ENCODE measurements at places on chromosomes 16 and 17.

- DNase-seq: no peak
Observed at GRCh38 chr17:10099051-10099571, 99.3 kb downstream of the GAS7 start.

- DNase-seq: no peak
Observed at GRCh38 chr17:522919-523318, 170.3 kb upstream of the RPH3AL start.

DNA sequence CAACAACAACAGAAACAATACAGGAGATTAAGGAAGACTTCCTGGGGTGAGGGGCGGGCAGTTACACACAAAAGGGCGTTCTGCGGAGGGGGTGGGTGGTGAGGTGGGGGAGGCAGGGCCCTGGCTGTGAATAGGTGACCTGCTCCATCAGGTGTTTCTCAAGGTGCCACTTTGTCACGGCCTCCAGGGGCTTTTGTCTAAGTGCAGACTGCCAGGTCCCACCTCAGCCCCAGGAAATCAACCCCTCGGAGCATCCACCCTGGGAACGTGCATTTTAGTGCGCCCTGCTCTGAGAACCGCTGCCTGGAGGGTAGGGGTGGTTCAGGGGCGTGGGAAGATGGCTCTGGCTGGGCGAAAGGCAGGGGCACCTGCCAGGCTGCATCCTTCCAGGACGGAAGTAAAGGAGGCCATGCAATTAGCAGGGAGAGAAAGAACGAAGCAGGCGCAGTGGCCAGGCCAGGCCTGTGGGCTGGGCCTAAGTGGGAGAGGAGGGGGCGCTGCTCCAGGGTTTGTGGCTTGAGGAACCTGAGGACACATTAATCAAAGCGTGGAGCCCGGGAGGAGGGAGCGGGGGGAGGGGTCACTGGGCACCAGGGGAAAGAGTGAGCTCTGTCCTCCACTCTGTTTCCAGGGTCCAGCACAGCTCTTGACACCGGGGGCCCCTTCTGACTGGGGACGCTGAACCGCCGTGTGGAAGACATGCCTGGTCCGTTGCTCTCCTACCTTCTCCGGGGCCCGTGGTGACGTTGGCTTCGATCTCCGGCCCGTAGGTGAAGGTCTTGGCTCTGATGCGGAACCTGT lies 49.4 kb upstream of the CDC42EP4 start:
- no peak for DNase-seq

- no peak for DNase-seq
Observed at GRCh38 chr17:40103071-40103661, 2.8 kb upstream of the NR1D1 start.

DNA sequence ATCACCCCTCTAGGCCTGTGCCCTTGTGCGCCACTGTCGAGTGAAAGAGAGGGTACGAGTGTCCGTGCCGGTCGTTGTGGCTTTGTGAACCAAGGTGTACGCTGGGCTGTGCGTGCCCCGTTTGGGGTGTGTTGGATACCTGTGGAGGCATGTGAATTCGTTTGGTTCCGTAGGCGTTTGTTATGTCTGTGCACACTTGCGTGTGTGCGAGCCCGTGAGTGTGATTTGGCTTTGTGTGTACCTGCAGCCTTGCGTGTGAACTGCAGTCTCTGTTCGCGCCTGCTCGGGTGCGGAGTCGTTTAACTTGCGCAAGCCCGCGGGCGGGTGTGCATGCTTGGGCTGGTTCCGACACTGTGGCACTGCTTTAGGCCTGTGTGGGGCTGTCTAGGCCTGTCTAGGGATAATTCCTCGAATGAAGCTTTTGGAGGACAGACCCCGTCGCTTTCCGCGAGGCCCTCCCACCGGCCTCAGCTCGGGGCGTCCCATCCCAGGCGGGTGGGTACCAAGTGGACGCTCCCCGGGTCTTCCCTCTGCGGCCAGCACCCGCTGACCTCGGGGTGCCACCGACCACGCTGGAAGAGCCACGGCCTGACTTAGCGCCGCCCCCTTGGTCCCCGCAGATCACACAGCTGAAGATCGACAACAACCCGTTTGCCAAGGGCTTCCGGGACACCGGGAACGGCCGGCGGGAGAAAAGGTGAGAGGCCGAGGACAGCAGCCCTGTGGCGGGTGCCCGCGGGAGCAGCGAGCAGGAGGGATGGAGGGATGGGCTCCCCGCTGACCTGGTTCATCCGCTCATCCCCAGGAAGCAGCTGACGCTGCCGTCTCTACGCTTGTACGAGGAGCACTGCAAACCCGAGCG lies 4.4 kb downstream of the TBX2 start:
- DNase-seq: no peak

- DNase-seq: no peak
Observed at GRCh38 chr16:69019811-69020210, 85.6 kb upstream of the HAS3 start.

- no peak for DNase-seq
Observed at GRCh38 chr17:37826497-37827430, 81.9 kb upstream of the HNF1B start.

- DNase-seq: no peak
Observed at GRCh38 chr17:80743181-80743771, 198.6 kb downstream of the RPTOR start.

DNA sequence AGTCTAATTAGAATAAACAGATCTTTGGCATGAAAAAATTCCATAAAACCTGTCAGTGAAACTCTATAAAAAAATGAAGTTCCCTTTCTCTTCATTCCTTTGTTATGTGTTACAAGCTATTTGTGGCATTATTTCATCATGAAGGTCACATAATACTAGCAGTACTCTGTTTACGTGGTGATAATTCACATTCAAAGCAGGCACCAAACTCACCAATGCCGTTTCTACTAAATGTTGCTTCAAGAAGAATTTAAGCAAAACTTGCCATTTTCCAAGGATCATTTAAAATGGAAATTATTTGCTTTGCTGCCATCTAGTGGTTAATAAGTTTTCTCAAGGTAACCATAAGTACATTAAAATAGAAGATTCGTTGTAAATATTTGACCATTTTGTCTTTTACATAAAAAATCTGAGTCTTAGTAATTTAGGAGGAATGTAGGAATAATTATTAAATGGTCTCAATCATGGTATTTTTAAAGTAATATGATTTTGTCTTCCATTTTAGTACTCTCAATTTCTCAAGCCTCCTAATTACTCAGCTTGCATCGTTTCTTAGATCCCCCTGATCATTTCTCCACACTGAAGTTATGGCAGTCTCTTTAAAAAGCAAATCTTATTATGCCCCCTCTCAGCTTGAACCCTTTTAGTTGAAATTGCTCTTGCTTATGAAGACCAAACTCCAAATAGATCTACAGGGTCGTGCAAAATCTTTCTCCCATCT lies 80.8 kb downstream of the OMG start:
- no peak for DNase-seq

DNA sequence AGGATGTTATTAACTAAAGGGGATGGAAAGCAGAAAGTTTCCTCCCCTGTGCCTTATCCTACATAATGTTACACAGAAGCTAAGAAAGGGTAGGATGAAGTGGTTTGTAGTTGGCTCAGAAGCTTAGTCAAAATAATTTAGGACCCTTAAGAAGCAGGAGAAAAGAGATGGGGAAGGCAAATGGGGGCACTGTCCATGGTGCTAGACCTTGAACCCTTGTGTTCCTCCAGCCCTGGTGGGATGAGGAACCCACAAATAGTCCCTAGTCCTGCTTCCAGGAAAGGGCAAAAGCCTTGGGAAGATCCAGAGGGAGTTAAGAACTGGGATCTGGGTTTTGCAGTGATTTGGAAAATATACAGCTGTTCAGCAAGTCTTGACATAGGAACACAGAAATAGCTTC lies 54.5 kb downstream of the SLC5A11 start:
- no peak for DNase-seq

DNA sequence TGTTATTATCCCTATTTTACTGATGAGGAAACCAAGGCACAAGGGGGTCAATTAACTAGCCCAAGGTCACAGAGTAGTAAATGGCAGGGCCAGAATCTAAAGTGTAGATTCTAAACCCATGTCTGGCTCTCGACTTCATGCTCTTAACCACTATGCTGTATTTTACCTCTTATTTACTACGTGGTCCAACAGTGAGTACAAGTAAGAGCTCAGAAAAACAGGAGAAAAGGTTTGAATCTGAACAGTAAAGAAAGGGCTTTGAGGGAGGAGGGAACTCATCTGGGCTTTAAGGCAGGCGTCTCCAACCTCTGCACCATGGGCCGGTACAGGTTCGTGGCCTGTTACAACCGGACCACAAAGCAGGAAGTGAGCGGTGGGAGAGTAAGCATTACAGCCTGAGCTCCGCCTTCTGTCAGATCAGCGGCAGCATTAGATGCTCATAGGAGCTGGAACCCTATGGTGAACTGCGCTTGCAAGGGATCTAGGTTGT lies 62.9 kb downstream of the SMURF2 start:
- no peak for DNase-seq

- no peak for DNase-seq
Observed at GRCh38 chr16:66713076-66713475, 16.5 kb upstream of the CMTM4 start.

Data from breast epithelium (tissue), 4 donors.